ENCODE measurements at places on chromosomes 1 and 21. TPM values are rescaled to one million over a fixed set of nuclear protein-coding genes. Genes with fewer than 3 reads are reported as not detected.

GRCh38 chr1:205604825-205605505 lies 26.8 kb downstream of the ELK4 start:
- no peaks in the 10 kb centered on the region for H3K36me3 ChIP-seq
- no peaks in the 10 kb centered on the region for H3K27me3 ChIP-seq
- no peak overlapping the region for H3K4me3 ChIP-seq

DNA sequence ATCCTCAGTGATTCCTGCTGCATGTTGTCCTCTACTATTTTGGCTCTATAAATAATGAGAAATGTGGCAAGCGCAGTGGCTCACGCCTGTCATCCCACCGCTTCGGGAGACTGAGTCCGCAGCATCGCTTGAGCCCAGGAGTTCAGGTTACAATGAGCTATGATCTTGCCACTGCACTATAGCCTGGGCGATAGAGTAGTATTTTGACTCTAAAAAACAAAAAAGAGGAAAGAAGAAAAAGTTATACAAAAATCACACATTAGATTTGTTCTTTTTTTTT lies 756 bp upstream of the SLC25A44 start:
- H3K27me3 ChIP-seq: no peaks in the 10 kb centered on the region
- no peaks in the 10 kb centered on the region for H3K36me3 ChIP-seq
- peak overlapping the region; percentile 97 for H3K4me3 ChIP-seq
- no peaks in the 10 kb centered on the region for H3K4me1 ChIP-seq
- no peak overlapping the region for H3K27ac ChIP-seq
- DNase-seq: no peak

- no peaks in the 10 kb centered on the region for H3K36me3 ChIP-seq
- no peak for DNase-seq
- H3K27ac ChIP-seq: peak overlapping the region; percentile 37
- no peaks in the 10 kb centered on the region for H3K27me3 ChIP-seq
Measured at GRCh38 chr1:89221341-89221740, 22.6 kb upstream of the GBP4 start.

GRCh38 chr1:156258859-156259258 lies 11.0 kb upstream of the PAQR6 start:
- no peaks in the 10 kb centered on the region for H3K36me3 ChIP-seq

DNA sequence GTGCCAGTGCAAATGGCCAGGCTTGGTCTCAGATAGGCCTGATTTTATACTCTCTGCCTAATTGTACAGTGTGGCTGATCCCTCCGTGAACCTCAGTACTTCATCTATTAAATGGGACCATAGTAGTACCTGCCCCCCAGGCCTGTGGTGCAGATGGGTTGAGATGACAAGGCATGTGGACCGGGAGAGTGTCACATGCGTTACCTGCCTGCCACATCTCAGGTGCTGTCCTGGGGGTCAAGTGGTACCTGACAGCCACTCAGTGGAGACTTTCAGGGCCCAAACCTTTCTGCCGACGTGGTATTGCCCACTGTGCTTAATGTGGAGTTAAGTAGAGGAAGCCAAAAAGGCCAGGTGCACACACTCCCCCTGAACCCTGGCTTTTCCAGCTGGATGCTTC lies 197.3 kb downstream of the FOXD2 start:
- no peak overlapping the region for H3K4me3 ChIP-seq
- H3K4me1 ChIP-seq: no peaks in the 10 kb centered on the region
- DNase-seq: no peak
- H3K27ac ChIP-seq: no peak overlapping the region
- H3K27me3 ChIP-seq: no peaks in the 10 kb centered on the region

- no peak for DNase-seq
- no peaks in the 10 kb centered on the region for H3K4me1 ChIP-seq
- H3K27ac ChIP-seq: no peak overlapping the region
- no peaks in the 10 kb centered on the region for H3K27me3 ChIP-seq
Measured at GRCh38 chr1:219761208-219761860, 148.4 kb upstream of the ZC3H11B start.

GRCh38 chr1:172843444-172843843 lies 184.5 kb downstream of the FASLG start:
- H3K36me3 ChIP-seq: no peaks in the 10 kb centered on the region
- no peak overlapping the region for H3K4me3 ChIP-seq
- H3K4me1 ChIP-seq: no peaks in the 10 kb centered on the region
- H3K27me3 ChIP-seq: no peaks in the 10 kb centered on the region

PTCH2 gene
- total RNA-seq: 21.2 TPM

All from ovary (tissue), 10 donors.